HS-27A (cell line): ENCODE measurements at places on chromosomes 2 and 18.

GRCh38 chr2:29518010-29518409 is 402.8 kb downstream of the CLIP4 start:
- DNase-seq = no peak

GRCh38 chr18:60188958-60189357 is 183.6 kb downstream of the MC4R start:
- no peak for DNase-seq

GRCh38 chr18:42730272-42730671 is 385.2 kb downstream of the RIT2 start:
- no peak for DNase-seq

DNA sequence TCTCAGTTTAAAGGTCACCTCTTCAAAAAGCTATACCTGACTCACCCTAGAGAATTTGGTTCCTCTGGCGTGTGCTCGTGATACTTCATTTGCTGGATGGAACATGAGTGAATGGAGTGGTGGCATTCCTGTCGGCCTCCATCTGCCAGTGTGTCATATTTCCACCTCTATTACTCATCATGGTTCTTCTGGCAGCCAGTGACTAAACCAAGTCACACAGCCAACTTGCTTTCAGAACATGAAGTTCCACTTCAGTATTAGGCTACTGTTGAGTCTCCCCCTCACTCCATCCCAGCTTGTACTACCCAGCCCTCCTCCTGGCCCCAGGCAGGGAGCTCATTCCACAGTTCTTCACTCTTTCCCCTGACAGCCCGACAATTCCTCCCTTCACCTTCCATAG is 169.8 kb downstream of the MREG start:
- no peak for DNase-seq

DNA sequence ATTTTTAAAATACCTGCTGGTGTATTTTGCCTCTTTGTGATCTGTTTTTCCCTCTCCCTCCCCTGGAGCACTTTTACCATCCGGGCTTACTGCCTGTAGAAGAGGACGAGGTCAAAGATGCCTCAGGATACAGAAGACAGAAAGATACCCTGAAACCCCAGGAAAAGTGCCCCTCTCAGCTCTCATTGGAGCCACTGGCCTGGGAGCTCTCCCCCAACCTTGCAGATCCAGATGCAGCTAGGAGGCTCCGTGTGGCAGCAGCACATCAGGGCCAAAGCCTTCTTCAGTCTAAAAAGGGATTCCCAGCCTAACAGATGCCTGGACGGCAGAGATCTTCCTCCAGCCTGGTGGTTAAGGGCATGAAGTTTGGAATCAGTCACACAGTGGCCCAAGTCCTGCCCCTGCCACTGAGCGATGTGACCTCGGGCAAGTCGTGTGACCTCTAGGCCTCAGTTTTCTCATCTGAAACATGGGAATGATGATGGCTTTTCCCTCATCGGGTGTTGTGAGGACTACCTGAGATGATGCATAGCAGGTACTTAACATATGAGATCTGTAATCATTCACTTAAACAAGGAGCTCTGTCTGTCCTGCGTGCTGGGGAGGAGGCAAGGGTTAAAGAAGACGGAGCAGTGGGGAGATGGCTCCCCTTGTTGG is 239.4 kb downstream of the DYSF start:
- no peak for DNase-seq

DNA sequence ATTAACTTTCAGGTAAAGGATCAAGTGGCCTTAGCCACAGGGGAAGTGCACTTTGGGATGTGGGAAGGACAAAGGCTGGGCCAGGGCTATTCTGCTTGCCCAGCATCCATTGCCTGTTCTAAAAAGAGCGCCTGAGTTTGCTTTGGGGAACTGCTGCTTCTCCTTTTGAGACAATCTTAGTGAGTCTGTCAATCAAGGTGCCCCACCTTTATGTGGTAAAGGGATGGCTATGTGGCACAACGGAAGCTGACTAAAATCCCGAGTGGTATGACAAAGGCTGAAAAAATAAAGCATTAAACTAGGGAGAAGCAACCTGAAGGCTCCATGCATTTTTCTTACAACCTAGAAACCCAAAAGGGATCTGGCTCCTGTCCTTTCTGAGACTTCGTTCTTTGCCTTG is 540.5 kb downstream of the SLC4A3 start:
- no peak for DNase-seq

- DNase-seq = no peak
Measured at GRCh38 chr18:74760436-74760835, 162.8 kb downstream of the ZNF407 start.

- DNase-seq = no peak
Measured at GRCh38 chr2:21422050-21422449, 298.3 kb downstream of the TDRD15 start.

GRCh38 chr2:12099374-12099773 is 352.9 kb downstream of the LPIN1 start:
- no peak for DNase-seq

DNA sequence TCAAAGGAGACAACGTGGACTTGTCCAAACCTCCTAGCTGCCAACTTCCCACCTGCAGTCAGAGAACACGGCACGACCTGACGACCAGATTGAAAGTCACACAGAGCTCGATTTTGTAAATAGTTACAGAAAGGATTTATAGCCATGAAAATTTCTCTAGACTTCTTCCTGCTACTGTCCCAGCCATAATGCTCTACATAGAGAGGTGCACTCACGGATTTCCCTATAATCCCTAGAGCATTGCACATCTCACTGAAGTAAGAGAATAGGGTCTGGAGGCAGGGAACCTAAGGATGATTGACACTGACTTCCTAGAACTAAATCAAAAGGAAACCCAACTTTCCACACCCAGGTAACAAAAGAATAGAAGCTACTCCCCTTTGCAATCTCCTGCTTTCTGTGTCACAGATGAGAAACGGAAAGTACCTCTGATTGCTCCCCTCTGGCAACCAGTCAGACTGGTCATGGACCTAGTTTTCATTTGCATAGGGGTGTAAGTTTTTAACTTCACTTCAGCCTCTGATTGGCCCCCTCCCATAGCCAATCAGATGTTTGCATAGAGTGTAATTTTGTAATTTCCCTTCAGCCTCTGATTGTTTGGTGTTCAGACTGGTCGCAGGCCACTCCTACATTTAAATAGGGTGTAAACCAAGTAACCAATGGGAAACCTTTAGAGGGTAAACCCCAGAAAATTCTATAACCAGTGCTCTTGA is 58.6 kb upstream of the FBXO11 start:
- DNase-seq = no peak

GRCh38 chr2:16635791-16636699 is 29.6 kb downstream of the CYRIA start:
- no peak for DNase-seq

DNA sequence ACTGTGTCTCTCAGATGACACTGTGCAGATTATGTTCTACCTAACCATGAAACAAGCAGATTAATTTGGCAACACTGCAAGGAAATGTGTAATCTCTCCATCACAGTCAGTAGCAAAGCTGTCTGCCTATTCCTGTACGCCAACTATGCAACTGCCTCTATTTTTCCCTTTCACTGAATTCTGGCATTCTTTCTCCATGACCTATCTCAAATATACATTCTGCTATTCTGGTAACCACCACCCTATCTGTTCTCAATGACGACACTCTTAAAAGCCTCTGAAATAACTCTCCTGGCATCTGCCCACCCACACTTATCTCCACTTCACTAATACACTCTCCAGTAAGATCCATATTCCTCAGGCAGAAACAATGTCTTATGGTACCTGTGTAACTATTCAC is 78.7 kb downstream of the ABCA12 start:
- DNase-seq = no peak

DNA sequence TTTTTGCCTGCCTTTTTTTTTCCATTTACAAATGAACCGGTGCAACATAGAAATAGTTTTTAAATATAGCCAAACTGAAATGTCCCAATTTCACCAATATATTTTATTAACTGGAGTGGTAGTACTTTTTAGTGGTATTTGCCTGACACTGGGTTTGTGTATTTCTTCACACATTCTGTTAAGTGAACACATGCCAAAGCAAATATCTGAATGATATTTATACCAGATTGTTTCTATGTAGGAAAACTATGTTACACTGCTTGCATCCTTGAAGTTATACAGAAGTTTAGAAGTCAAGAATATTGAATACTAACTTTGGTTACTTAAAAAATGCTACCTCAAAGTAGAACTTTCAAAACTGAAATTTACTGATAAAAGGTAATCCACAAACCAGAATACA is 19.4 kb upstream of the ITPRID2 start:
- no peak for DNase-seq

DNA sequence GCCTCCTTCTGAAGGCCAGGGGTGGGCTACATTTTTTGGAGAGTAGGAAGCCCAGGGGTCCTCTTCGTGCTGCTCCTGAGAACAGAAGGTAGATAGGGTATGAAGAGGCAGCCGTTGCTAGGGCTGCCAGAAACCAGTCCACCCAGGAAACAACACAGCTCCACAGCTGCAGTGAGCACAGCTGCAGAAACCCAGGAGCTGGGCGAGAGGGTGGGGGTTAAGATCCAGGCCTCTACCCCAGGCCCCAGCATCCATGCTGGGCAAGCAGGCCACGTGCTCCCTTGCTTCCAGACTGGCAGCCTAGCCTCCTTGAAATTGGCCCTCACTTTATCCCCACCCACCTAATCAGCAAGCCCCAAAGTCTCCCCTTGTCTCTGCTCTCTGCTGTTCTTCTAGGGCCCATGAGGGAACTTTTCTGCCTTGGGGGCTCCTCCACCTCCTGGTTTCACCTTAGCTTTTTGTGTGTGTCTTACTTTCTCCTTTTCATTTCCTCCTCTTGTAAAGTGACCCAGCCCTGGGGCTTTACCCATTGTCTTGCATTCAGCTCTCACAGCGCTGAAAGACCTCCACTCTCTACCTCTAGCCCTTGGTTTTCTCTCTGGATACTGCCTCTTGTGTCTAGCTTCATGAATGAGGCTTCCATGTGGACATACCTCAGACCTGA is 30.7 kb downstream of the STON1 start:
- no peak for DNase-seq

DNA sequence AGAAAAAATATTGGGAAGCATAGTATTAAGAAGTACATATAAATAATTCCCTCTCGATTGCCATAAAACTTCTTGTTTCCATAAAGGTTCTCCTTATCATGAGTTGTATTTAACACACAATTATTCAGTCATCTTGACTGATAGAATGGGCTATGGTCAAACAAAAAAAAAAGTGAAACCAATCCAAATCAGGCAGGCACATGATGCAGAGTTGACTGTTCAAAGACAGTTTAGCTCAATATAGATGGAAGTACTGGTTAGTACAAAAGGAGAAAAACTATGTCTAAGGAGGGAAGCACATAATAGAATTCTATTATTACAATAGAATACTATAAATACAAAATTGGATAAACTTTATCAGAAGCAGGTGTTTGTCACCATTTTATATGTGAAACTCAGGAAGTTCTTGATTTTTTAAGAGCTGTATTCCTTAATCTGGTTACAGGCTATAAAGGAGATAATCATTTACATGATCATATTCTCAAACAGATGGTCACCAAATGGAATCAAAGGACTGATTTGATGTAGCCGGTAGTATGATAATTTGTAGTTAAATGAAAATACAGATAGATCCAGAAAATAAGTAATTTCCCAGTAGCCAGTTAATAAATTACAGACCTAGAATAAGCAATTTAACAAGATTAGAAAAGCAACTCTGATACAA is 18.2 kb upstream of the CALCRL start:
- no peak for DNase-seq

DNA sequence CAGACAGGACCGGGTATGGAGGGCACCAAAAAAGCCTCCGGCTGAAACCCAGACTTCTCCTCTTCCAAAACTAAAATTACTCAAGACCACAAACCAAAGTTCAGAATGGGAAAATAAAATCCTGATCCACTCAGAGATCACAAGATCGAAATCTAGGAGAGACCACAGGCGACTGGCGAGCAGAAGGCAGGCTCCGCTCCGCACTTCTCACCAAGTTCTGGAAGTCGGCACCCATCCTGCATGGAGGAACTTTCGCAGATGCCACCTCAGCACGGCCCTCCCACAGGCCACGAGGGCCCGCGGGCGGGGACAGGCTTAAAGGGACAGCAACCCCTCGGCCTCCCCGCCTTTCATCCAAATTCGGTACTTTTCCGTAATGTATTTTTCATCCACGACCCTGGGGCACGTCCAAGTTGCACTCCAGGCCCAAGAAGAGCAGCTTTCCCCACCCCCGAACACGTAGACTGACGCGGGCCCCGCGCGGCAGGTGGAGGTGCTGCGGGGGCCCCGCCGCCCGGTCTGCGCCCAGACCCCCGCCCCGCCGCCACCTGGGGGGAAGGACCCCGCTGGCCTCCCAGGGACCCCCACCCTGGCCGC is 43.7 kb downstream of the HDLBP start:
- no peak for DNase-seq

- no peak for DNase-seq
Measured at GRCh38 chr2:173955004-173955403, 10.2 kb downstream of the SP3 start.

DNA sequence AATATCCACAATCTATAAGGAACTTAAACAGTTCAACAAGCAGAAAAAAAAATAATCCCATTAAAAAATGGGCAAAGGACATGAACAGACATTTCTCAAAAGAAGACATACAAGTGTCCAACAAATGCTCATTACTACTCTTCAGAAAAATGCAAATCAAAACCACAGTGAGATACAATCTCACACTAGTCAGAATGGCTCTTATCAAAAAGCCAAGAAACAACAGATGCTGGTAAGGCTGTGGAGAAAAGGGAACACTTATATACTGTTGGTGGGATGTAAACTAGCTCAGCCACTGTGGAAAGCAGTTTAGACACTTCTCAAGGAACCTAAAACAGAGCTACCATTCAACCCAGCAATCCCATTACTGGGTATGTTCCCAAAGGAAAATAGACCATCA is 7.2 kb upstream of the CRYGB start:
- no peak for DNase-seq

DNA sequence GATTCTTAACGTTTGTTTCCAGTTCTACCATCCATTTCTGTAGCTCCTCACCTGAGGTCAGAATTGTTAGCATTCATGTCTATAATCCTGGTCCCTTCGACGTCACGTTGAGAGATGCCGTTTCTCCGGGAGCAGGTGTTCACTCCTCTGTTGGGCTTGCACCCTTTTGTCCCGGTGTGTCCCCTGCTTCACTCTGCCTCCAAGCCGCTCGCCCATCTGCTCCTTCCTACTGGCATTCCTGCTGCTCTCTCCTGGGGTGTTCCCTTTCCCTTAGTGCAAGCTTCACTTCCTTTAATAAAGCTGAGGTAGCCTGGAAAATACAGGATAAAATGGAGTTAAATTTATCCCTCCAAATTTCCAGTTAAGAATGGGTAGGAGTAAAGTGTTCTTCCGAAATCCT is 61.9 kb upstream of the CABYR start:
- no peak for DNase-seq

GRCh38 chr2:127027715-127028114 is 79.2 kb downstream of the BIN1 start:
- no peak for DNase-seq

- DNase-seq = no peak
Measured at GRCh38 chr2:169438466-169439072, 40.7 kb upstream of the BBS5 start.

GRCh38 chr2:23492337-23492675 is 107.3 kb downstream of the KLHL29 start:
- no peak for DNase-seq

GRCh38 chr2:119550856-119551255 is 6.6 kb downstream of the CFAP221 start:
- DNase-seq = no peak
